ENCODE measurements at places on chromosomes 4 and X.

DNA sequence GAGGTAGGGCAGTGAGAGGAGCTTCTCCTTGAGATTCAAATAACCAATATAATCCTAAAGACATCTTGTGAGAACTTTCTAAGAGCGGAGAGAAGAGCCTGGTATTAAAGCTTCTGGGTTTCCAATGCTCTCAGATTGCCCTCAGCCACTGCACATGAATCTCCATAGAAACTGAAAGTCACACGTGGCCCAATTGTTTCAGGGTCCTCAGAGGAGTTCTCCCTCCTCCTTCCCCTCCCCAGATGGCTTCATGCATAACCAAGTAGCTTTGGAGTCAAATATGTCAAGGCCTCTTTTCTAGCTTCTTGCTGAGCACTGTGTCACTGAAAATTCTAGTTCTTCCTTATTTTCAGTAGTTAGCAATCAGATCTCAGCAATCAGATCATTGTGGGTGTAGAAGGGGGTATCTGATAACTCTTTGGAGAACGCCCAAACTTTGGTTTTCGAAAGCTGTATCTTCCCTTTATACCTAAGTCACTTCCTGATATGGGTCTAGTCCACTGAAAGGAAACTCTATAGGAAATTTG is 2.2 kb downstream of the BTK start:
- DNase-seq, result peak; percentile 51

DNA sequence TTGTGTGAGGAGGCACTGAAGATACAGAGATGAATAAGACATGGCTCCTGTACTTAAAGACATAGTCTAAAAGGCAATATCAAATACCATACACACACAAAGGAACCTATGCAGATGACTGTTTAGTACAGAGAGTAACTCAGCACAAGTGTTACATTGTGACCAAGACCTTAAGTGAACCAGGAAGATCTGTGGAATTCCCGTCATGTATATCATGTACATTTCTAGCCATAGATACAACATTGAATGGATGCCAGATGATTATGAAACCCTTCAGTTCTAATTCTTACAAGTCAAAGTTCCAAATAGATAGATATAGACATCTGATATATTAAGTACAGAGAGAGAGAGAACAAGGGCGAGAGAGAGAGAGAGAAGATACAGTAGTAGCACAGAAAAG is 73.2 kb downstream of the PAK3 start:
- no peak for DNase-seq

DNA sequence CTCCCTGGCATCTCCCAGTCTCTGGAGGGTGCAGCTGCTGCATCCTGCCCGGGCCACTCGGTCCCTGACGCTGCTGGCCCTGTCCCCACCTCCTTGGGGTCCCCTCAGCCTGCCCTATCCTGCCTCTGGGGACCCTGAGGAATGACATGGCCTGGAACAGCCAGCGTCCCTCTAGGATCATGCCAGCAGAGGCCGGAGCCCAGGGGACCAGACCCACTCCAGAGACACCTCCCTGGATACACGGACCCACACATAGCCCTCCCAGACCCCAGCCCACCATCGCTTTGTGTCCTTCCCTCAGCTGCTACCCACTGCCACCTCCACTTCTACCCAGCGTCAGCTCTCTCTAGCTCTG is 35.5 kb downstream of the CPLX1 start:
- no peak for DNase-seq

DNA sequence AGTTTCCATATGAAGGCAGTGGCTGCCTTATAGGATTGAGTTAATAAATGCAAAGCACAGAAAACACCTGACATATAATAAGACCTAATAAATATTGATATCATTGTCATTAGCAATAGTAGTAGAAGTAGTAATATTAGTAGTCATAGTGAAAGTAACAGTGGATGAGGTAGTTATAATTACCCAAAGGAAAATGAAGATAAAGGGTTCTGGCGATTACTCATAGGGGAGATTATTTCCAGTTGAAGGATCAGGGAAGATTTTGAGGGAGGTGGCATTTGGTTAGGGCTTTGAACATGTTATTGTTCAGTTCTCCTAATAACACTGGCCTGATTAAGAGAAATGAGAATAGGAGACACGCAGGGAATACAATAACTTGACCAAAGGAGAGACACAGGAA is 131.9 kb upstream of the GPRIN3 start:
- DNase-seq, result no peak

DNA sequence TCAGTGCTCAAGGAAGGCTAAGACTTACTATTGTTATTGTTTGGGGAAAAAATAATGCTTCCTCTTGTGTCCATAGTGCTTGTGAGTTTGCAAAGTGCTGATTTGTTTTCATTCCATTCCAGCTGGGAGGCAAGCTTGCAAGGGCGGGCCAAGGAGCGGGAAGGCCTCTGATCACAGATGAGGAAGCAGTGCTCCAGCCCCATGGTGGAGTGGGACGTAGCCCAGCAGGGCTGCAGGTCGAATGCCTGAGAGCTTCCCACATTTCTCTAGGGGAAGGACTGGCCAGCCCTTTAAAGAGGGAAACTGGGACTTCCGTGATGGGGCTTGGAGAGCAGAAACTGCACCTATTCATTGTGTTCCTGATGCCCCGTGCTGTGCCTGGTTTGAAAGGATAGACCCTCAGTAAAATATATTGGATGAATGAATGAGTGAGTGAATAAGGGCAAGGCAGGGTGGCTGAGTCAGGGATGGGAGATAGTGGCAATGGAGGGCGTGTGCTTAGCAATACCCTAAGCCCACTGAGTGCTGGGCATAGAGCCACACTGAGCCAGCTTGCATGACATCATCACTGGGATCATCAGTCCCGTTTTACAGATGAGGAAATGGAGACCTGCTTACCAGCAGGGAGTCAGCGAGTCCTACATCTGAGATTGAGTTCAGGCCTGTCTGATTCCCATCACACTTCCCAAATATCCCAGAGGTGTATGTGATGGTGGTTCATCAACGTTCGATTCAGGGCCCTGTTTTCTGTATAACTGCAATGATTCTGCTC is 17.9 kb upstream of the NSG1 start:
- no peak for DNase-seq

- DNase-seq, result no peak
Measured at GRCh38 chr4:148786699-148787098, 344.5 kb upstream of the NR3C2 start.

DNA sequence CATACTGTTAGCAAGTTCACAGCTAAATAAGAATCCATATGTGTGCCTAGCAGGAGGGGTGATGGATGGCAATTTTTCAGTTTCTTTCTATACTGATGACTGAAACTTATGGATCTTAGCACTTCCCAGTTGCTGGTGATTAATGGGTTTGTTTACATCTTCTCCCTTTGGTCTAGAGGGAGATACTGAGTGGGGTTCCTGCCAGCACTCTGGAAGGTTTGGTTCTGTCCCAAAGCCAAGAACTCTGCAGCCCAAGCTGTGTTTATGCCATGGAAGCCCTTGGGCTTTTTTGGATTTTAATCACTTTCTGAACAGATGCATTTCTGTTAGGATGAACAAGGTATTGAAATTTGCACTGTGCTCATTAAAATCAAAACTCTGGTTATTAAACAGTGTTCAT is 43.5 kb downstream of the DDIT4L start:
- no peak for DNase-seq

DNA sequence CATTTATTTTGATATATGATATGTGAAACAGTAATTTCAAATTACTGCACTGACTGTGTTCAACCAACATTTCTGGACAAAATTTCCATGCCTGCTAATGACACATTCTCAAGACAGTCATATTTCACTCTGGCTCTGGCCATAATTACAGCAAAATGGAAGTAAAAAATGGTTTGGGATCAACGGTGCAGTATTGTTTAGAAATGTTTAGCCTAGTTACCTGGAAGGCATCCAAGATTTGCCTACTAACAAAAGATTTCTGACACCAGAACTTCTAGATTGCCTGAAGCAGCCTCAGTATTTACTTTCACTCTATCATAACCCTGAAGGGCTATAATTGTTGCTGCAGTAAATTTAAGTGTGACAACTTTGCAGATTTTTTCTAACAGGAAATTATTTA is 416.3 kb downstream of the PCDH10 start:
- DNase-seq, result no peak

- no peak for DNase-seq
Measured at GRCh38 chrX:23954396-23954795, 46.6 kb downstream of the CXorf58 start.

DNA sequence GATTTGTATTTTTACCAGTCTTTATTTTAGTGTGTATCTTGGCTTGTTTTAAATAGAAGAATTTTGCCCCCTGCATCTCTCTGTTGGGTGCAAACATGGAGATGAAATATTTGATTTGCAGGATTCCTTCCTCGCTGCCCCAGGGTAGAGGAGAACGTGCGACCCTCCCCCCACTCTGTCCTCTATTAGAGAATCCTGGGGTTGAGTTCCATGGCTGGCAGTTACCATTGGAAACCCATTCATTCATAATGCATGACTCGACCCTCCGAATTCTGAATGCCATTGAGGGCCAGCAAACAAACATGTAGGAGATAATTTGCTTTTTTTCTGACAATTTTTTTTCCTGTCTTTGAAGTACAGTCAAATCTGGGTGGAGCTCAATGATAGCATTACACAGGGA is 53.7 kb downstream of the TRIM2 start:
- DNase-seq, result no peak
